ENCODE measurements at places on chromosomes 2 and 18. TPM values are rescaled to one million over a fixed set of nuclear protein-coding genes. Genes with fewer than 3 reads are reported as not detected.

The GDF7 gene
- total RNA-seq = not detected

The ASXL3 gene
- total RNA-seq = not detected

The MBD2 gene
- 201 TPM for total RNA-seq

GRCh38 chr2:176385219-176385759 lies 116.0 kb downstream of the MTX2 start:
- H3K4me3 ChIP-seq = no peak overlapping the region
- no peaks in the 10 kb centered on the region for H3K27me3 ChIP-seq
- no peaks in the 10 kb centered on the region for H3K36me3 ChIP-seq
- H3K4me1 ChIP-seq = no peaks in the 10 kb centered on the region
- no peak overlapping the region for H3K27ac ChIP-seq
- no peak for DNase-seq

The LYG2 gene
- not detected for total RNA-seq

DNA sequence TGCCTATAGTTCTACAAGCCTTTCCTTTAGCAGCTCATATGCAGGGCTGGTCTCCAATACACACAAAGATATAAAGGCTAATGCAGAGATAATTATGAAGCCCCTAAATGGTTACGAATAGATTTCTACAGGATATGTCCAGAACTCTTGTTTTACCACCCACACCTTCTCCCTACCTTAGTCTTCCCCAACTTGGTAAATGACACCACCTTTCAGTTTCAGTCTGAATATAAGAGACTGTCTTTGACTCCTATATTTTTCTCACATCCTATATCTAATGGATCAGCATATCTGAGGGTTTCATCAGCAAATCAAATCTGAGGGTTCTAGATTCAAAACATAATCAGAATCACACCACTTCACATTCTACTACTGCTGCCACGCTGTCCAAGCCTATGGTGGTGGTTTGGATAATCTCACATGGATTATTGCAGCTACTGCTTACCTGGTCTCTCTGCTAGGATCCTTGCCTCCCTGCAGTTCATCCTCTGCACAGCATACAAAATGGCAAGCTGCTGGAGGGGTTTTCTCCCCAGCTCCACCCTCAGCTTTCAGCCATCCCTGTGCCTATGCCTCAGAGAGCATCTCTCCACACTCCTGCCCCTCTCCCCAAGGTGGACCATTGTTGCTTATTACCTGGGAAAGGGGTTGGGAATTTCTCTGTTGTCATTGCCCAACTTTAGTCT lies 178.0 kb upstream of the SPOPL start:
- H3K27me3 ChIP-seq = no peaks in the 10 kb centered on the region
- H3K36me3 ChIP-seq = no peaks in the 10 kb centered on the region
- no peaks in the 10 kb centered on the region for H3K4me1 ChIP-seq
- H3K4me3 ChIP-seq = no peak overlapping the region
- H3K27ac ChIP-seq = no peak overlapping the region
- no peak for DNase-seq

- H3K4me1 ChIP-seq = no peaks in the 10 kb centered on the region
- H3K4me3 ChIP-seq = no peak overlapping the region
- H3K36me3 ChIP-seq = no peaks in the 10 kb centered on the region
- H3K27ac ChIP-seq = no peak overlapping the region
- H3K27me3 ChIP-seq = no peaks in the 10 kb centered on the region
Measured at GRCh38 chr2:146985753-146986152, 859.1 kb upstream of the ACVR2A start.

DNA sequence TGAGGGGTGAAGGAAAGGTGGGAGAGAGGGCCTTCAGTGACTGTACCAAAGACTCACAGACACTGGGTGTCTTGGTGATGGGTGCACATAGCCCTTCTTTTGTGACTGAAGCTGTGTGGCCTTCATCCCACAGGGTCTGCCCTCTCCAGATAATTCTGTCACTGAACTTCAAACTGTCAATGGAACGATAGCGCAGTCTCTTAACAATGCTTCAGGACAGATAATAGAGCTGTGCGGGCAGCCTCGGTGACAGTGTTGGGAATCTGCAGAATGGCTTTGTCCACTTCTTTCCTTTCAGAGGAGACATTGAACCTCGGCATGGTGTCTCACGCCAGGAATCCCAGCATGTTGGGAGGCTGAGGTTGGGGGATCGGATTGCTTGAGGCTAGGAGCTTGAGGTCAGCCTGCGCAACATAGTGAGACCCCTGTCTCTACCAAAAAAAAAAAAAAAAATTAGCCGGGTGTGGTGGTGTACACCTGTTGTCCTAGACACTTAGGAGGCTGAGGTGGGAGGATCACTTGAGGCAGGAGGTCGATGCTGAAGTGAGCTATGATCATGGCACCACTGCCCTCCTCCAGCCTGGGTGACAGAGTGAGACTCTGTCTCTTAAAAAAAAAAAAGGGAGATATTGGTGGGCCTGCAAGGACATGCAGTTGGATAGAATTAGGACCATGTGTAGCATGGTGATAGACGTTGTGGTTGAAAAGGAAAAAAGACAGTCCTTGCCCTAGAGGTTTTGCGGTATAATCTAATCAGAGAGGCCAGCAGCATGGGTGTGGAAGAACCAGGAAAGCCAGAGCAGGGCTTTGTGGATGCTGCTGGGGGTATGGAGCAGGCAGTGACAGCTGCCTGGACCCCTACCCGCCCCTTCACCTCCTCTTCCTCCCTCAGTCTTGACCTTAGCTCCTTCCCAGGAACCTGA lies 91.4 kb downstream of the LDLRAD4 start:
- no peak overlapping the region for H3K27ac ChIP-seq
- no peaks in the 10 kb centered on the region for H3K27me3 ChIP-seq
- H3K36me3 ChIP-seq = no peaks in the 10 kb centered on the region
- no peak for DNase-seq
- no peak overlapping the region for H3K4me3 ChIP-seq

DNA sequence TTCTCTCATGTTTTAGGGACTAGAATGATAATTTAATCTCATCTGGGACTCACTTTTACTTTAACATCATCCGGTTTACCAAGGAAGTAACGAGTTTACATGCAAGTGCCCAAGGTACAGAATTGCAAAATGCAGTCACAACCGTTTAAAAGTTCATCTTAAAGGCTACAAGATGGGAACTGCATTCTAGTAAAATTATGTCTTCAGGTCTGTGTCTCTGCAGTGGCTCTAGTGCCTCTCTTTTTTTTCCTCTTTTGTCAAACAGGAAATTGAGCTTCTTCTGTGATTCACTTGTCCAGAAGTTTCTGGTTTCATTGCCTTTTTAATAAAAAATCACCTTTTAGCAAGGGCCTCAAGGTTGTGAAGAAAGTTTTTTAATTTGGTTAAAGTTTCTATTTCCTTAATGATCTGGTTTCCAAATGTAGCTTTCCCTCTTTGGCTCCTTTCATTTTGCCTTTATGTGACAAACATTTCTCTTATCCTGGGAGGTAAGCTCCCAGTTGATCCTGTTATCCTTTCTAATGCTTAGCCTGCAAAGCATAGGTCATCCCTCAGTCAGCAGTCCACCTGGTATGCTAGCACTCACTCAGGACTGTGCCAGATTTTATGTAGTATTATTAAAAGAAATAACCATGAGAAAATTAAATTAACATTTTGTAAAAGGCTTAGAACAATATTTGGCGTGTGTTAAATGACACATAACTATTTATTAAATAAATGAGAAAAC lies 2.4 kb downstream of the GLS start:
- no peaks in the 10 kb centered on the region for H3K36me3 ChIP-seq
- H3K4me3 ChIP-seq = peak overlapping the region; percentile 95
- no peak for DNase-seq
- no peaks in the 10 kb centered on the region for H3K27me3 ChIP-seq
- peaks cover 62% of the 10 kb centered on the region for H3K4me1 ChIP-seq

The ABHD3 gene
- 30.0 TPM for total RNA-seq

DNA sequence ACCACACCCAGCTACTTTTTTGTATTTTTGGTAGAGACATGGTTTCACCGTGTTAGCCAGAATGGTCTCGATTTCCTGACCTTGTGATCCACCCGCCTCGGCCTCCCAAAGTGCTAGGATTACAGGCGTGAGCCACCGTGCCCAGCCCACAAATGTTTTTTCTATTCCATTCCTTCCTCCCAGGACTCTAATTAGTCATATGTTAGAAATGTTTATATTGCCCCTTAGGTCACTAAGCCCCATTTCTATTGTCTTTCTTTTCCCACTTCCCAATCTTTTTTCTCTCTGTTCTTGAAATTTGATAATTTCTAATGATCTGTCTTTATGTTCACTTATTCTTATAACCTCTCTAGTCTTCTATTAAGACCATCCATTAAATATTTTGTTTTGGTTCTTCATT lies 31.3 kb upstream of the CDCA7 start:
- no peak for DNase-seq
- no peak overlapping the region for H3K4me3 ChIP-seq
- H3K36me3 ChIP-seq = no peaks in the 10 kb centered on the region
- no peaks in the 10 kb centered on the region for H3K4me1 ChIP-seq
- H3K27ac ChIP-seq = no peak overlapping the region

The RAMP1 gene
- total RNA-seq = 0.63 TPM

The C2orf78 gene
- total RNA-seq = not detected

The LMAN1 gene
- total RNA-seq = 99.3 TPM

- no peaks in the 10 kb centered on the region for H3K27me3 ChIP-seq
- DNase-seq = no peak
- H3K4me1 ChIP-seq = no peaks in the 10 kb centered on the region
- peaks cover 2% of the 10 kb centered on the region for H3K36me3 ChIP-seq
- no peak overlapping the region for H3K4me3 ChIP-seq
Measured at GRCh38 chr18:21636769-21637168, 24.7 kb downstream of the SNRPD1 start.

- H3K36me3 ChIP-seq = no peaks in the 10 kb centered on the region
- H3K27me3 ChIP-seq = no peaks in the 10 kb centered on the region
Measured at GRCh38 chr18:41642756-41643155, 312.3 kb upstream of the PIK3C3 start.

GRCh38 chr2:217610401-217610814 lies 392.4 kb downstream of the TNS1 start:
- peak; percentile 52 for DNase-seq
- H3K27ac ChIP-seq = no peak overlapping the region
- H3K4me1 ChIP-seq = peaks cover 38% of the 10 kb centered on the region
- H3K36me3 ChIP-seq = no peaks in the 10 kb centered on the region

GRCh38 chr18:70337139-70337972 lies 48.5 kb downstream of the SOCS6 start:
- no peaks in the 10 kb centered on the region for H3K4me1 ChIP-seq
- no peak overlapping the region for H3K4me3 ChIP-seq
- no peaks in the 10 kb centered on the region for H3K27me3 ChIP-seq
- no peak overlapping the region for H3K27ac ChIP-seq

DNA sequence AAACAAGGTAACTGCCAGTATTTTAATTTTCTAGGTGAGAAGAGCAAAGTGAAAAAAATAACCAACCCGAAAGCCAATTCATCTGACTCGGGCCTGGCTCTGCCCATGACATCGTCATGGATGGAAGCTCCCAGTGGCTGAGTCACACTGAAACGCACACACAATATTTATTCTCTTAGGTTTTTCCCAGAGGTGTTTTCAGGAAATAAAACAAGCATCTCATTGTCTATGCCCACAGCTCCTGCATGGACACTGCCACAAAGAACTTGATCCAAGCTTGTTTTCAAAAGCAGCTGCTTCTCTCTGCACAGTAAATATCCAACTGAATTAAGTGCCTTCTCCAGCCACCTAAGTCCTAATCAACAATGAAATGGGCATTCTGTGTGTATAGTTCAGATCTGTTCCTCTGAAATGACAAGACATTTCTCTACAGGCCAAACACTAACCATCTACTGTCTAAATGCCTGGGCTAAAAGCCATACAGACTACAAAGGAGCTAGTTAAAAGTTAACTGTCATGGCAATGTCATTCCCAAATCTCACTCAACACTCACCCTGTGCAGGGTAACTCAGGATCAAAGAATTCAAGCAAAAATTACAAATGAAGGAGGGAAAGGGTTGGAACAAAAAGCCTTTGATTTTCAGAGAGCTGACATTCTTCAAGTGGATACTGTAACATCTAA lies 62.9 kb downstream of the RPL31 start:
- H3K36me3 ChIP-seq = no peaks in the 10 kb centered on the region
- no peaks in the 10 kb centered on the region for H3K27me3 ChIP-seq
- no peak overlapping the region for H3K4me3 ChIP-seq

- no peaks in the 10 kb centered on the region for H3K27me3 ChIP-seq
- H3K27ac ChIP-seq = no peak overlapping the region
- H3K4me3 ChIP-seq = no peak overlapping the region
- no peaks in the 10 kb centered on the region for H3K4me1 ChIP-seq
Measured at GRCh38 chr18:59612381-59612780, 84.8 kb downstream of the CCBE1 start.

DNA sequence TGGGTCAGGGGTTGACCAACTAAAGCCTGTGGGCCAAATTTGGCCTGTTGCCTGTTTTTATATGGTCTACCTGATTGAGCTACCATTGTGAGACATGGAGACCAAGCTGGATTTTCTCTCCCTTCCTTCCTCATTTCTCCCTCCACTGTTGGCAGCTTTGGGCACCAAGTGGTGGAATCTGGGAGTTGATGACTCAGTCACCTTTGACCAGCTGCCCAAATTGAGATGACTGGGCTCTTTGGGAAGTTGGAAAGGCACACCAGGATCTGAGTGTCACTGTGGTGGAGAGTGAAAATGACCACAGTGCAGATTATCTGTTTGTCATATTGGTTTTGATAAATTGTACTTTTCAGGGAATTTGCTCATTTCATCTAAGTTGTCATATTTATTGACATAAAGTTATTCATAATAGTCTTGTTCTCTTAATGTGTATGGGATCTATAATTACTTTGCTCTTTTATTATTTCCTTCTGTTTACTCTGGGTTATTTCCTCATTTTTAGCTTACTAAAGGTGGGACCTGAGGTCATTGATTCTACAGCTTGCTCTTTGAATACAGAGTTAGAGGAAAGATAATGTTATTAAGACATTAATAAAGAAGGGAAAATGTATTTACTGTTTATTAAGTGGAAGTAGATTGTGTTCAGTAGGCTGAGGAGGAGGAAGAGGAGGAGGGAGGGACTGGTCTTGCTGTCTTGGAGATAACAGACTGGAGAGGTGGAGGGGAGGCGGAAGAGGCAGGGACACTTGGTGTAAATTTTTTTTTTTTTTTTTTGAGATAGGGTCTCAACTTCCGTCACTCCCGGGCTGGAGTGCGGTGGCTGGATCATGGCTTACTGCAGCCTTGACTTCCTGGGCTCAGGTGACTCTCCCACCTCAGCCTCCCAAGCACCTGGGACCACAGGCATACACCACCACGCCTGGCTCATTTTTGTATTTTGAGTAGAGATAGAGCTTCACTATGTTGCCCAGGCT lies 31.8 kb downstream of the AGFG1 start:
- no peak overlapping the region for H3K4me3 ChIP-seq
- H3K4me1 ChIP-seq = peaks cover 44% of the 10 kb centered on the region
- no peak overlapping the region for H3K27ac ChIP-seq
- no peak for DNase-seq

GRCh38 chr2:151976945-151977353 lies 121.9 kb downstream of the CACNB4 start:
- H3K27ac ChIP-seq = no peak overlapping the region
- H3K4me3 ChIP-seq = no peak overlapping the region
- H3K27me3 ChIP-seq = no peaks in the 10 kb centered on the region
- H3K36me3 ChIP-seq = no peaks in the 10 kb centered on the region
- no peak for DNase-seq

Measured in CD8-positive, alpha-beta memory T cell (primary cell).